Thoracic aorta (tissue), 2 donors: ENCODE measurements at places on chromosomes 6 and 20. TPM values are rescaled to one million over a fixed set of nuclear protein-coding genes. Genes with fewer than 3 reads are reported as not detected.
A peak's percentile ranks its signal among the peaks of the same experiment; 100 is the strongest.

The SLC22A16 gene
- total RNA-seq = 3.8 TPM

DNA sequence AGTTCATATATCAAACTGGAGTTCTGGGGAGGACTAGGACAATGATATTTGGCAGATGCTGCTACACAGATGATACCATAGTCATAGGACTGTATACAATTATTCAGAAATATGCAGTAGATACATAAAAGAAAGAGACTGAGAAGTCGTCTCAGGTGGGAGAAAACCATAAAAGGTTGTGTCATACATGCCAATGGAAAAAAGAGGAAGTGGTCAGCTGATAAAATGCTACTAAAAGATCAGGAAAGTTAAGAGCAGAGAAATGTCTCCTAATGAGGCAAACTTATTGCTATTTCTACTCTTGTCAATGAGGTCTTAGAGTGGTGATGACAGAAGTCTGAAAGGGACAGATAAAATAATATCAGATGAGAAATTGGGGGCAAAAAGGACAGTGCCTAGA is 407.6 kb downstream of the COL12A1 start:
- no peak overlapping the region for H3K27ac ChIP-seq
- no peaks in the 10 kb centered on the region for H3K36me3 ChIP-seq
- H3K4me3 ChIP-seq = no peak overlapping the region
- DNase-seq = no peak
- no peaks in the 10 kb centered on the region for H3K4me1 ChIP-seq
- no peaks in the 10 kb centered on the region for H3K27me3 ChIP-seq

The DEFB132 gene
- not detected for total RNA-seq

The KIF3B gene
- 20.7 TPM for total RNA-seq

The HCRTR2 gene
- not detected for total RNA-seq

GRCh38 chr6:117906958-117907600 is at the start of gene SLC35F1:
Gene SLC35F1, plus strand, starts transcription at chr6:117907264.
- no peak within 1 kb of the TSS for H3K27ac ChIP-seq
- H3K36me3 ChIP-seq = no peaks in the 10 kb centered on the region
- H3K4me3 ChIP-seq = peak within 1 kb of the TSS; percentile 70
- no peaks in the 10 kb centered on the region for H3K27me3 ChIP-seq
- peaks cover 7% of the 10 kb centered on the region for H3K4me1 ChIP-seq
- no peak for DNase-seq

DNA sequence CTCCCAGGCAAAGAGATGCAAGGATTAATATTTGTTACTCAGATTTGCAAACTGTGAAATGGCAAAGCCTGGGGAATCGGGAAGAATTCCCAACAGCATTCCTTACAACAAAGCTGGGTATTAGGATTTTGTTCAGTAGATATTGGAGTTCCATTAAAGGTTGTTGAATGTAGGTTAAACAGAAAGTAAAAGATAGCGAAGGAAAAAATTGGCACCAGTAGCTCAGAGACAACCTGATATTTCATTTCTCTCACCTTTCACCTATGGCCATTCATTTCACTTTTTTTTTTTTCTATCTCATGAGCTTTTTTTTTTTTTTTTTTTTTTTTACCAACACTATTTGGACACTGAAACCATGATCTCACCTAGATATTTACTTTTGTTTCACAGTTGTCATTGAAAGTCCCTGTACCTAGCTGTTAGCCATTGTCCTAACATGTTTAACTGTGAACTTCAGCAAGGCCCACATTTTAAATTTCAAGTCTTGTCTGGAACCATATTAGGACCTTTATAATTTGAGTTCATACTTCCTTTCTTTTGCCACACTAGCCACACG is 552.5 kb downstream of the HAO1 start:
- no peak overlapping the region for H3K4me3 ChIP-seq
- no peak for DNase-seq
- no peak overlapping the region for H3K27ac ChIP-seq
- no peaks in the 10 kb centered on the region for H3K27me3 ChIP-seq
- no peaks in the 10 kb centered on the region for H3K4me1 ChIP-seq
- no peaks in the 10 kb centered on the region for H3K36me3 ChIP-seq

DNA sequence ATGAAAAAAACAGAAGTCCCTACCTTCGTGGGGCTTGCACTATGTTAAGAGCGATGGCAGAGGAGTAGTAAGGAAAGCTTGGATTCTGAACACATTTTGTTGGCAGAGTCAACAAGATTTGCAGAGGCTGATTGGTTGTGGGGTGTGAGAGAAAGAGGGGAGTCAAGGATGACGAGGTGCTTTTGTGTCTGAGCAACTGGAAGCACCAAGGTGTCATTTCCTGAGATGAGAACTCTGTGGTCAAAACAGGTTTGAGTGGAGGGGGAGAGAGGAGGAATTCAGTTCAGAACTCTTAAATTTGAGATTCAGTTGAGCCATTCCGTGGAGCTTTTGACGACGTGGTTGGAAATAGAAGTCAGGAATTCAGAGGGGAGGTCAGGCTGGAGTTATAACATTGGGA is 3.5 kb downstream of the OCSTAMP start:
- no peak overlapping the region for H3K27ac ChIP-seq
- H3K4me3 ChIP-seq = no peak overlapping the region
- no peaks in the 10 kb centered on the region for H3K27me3 ChIP-seq
- H3K36me3 ChIP-seq = no peaks in the 10 kb centered on the region

GRCh38 chr6:99066044-99066443 is 118.3 kb upstream of the FBXL4 start:
- H3K27me3 ChIP-seq = no peaks in the 10 kb centered on the region
- DNase-seq = no peak
- no peak overlapping the region for H3K27ac ChIP-seq
- H3K36me3 ChIP-seq = no peaks in the 10 kb centered on the region
- no peaks in the 10 kb centered on the region for H3K4me1 ChIP-seq

DNA sequence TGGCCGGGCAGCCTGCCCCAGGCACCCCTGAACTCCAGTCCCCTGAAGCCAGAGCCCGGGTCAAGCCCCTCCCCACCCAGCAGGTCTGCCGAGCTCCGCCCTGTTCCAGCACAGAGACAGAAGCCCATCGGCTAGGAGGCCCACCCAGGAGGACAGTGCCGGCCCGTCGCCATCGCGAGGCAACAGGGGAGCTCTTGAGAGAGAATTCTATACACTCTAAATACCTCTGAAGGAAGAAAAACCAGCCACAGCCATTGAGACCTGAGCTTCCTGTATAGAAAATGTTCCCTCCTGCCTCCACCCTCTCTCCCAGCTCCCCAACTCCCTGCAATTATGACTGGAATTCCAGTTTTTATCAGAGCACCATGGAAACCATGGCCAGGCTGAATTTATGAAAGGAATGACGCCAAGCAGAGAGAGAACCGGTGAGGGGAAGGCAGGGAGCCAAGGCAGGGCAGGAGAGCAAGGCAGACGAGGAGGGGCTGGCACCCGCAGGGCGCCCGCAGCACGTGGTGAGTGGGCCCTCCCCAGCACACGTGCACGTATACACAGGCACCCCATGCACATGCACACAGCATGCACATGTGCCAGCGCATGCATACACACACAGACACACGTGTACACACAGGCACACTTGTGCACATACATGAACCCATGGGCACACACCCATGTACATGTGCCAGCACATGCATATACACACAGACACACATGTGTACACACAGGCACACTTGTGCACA is 27.6 kb upstream of the MRGBP start:
- no peak overlapping the region for H3K4me3 ChIP-seq
- no peak for DNase-seq
- H3K4me1 ChIP-seq = peaks cover 18% of the 10 kb centered on the region
- no peak overlapping the region for H3K27ac ChIP-seq
- no peaks in the 10 kb centered on the region for H3K27me3 ChIP-seq

The SLC22A1 gene
- total RNA-seq = 1.6 TPM

The TXNDC5 gene
- total RNA-seq = 151 TPM

DNA sequence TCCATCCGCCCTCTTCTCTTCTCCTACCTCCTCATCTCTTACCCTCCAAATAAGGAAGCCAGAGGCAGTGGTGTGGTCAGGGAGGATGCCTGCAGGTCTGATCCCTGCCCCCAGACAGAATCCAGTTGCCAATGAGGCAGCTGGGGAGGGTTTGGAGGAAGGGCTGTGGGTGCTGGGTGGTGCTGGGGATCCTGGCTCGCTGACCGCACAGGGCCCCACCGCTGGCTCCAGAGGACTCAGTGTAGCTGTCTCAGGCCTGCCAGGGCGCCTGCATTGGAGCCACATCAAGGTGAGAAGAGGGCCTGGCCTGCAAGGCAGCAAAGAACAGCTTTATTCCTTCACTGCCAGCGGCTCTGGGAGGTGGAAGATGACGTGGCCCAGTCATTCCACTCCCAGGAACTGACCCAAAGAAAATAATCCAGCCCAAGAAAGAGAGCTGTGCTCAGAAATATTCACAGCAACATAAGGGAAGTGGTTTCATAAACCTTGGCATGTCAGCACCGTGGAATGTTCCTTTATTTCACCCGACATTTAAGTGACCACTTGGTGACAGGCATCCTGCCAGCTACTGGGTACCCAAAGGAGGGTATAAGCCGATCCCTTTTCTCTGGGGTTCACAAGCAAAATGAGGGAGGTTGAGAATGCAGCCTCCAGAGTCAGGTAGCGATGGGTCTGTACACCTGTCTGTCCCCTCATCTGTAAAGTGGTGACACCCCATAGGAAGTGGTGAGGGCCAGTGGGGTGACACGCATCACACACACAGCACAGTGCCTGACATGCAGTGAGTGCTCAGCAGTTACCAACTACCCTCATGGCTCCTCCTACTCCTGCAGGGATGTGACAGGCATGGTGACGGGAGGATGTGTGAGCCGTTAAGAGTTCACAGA is 125.1 kb downstream of the SNX5 start:
- H3K27me3 ChIP-seq = no peaks in the 10 kb centered on the region
- H3K36me3 ChIP-seq = no peaks in the 10 kb centered on the region
- H3K4me1 ChIP-seq = peaks cover 32% of the 10 kb centered on the region
- H3K4me3 ChIP-seq = peak overlapping the region; percentile 30

- DNase-seq = no peak
- no peak overlapping the region for H3K27ac ChIP-seq
- no peaks in the 10 kb centered on the region for H3K36me3 ChIP-seq
- no peak overlapping the region for H3K4me3 ChIP-seq
- no peaks in the 10 kb centered on the region for H3K27me3 ChIP-seq
- no peaks in the 10 kb centered on the region for H3K4me1 ChIP-seq
Measured at GRCh38 chr6:41036186-41036585, 2.8 kb downstream of the UNC5CL start.

- H3K27ac ChIP-seq = no peak overlapping the region
- no peaks in the 10 kb centered on the region for H3K36me3 ChIP-seq
- peaks cover 1% of the 10 kb centered on the region for H3K4me1 ChIP-seq
- no peak overlapping the region for H3K4me3 ChIP-seq
Measured at GRCh38 chr6:82038631-82039030, 208.9 kb downstream of the IBTK start.

DNA sequence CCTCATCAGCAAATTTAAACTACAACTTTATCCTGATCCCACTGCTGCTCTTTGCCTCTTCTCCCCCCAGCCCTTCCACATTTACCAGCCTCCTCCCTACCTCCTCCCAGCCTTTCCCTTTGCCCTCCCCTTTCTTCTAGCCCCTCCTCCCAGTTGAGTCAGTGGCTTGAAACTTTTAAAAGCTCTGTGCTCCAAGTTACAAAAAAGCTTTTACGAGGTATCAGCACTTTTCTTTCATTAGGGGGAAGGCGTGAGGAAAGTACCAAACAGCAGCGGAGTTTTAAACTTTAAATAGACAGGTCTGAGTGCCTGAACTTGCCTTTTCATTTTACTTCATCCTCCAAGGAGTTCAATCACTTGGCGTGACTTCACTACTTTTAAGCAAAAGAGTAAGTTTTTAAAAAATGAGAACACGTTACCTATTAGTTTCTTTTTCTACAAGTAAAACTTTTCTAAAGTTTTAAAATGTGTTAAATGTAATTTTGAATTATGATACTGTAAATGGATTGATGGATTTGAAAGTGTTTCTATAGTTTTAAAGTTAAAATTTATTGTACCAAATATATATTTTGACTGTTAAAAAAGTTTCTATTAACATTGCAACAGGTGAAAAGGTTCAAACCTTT is at the start of gene GJA1:
Gene GJA1 (plus strand): TSS at position 203 of the 626 bp plus-strand sequence. CDS start 11,202 bp downstream, outside the sequence.
- peak within 1 kb of the TSS; percentile 94 for H3K27ac ChIP-seq
- peak within 1 kb of the TSS; percentile 90 for H3K4me3 ChIP-seq
- peaks cover 25% of the 10 kb centered on the region for H3K4me1 ChIP-seq
- no peaks in the 10 kb centered on the region for H3K27me3 ChIP-seq
- H3K36me3 ChIP-seq = no peaks in the 10 kb centered on the region
- peak; percentile 31 for DNase-seq

The ASIP gene
- total RNA-seq = not detected

DNA sequence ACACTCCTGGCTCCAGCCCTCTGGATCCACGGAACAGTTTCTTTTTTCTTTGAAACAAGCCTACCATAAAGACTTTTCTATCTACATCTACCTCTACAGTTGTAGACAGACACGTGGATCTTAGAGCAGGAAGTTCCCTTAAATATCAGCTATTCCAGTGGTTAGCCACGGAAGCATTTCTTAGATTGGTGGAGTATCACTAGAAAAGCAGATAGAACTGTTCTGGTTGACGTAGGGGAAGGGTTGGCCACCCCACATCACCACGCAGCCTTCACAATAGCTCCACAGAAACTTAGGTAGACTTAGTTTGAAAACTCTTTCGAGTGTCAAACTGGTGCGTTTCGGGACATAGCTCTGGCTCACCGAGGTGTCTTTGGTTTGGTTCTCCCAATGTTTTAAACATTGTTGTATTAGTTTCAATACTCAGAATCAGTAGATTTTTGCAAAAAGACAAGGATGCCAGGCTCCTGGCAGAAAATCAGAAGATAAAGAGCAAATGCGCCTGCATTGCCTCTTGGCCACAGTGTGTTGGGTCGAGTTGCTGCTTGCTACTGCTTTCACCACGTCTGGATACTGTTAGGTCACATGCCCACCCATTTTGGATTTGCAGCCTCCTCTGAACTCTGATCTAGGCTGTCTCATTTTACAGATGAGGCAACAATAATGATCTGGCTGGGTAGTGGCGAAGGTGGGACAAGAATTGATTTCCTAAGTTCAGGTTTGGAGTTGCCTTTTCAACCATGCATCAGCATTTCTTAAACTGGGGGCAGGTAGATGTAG is 71.5 kb upstream of the DTNBP1 start:
- no peaks in the 10 kb centered on the region for H3K36me3 ChIP-seq
- DNase-seq = no peak
- no peak overlapping the region for H3K4me3 ChIP-seq
- no peaks in the 10 kb centered on the region for H3K27me3 ChIP-seq

DNA sequence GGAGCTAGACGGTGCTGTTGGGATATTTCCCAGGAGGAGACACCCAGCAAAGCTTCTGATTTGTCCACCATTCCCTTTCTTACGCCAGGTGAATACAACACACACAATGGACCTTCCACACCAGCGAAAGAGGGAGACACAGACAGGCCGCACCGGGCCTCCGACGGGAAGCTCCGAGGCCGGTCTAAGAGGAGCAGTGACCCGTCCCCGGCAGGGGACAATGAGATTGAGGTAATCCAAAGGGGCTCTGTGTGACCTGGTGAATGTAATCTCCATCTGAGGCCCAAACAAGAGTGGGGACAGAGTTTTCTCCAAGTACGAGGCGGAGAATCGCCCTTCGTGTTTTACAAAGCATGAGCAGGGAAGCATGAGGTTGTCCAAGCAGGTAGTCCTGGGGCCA is 194.5 kb downstream of the EYA2 start:
- no peak overlapping the region for H3K4me3 ChIP-seq
- no peak for DNase-seq
- no peak overlapping the region for H3K27ac ChIP-seq
- H3K4me1 ChIP-seq = no peaks in the 10 kb centered on the region
- no peaks in the 10 kb centered on the region for H3K27me3 ChIP-seq

- H3K27ac ChIP-seq = no peak overlapping the region
- H3K27me3 ChIP-seq = no peaks in the 10 kb centered on the region
- H3K4me1 ChIP-seq = no peaks in the 10 kb centered on the region
- no peak for DNase-seq
- H3K36me3 ChIP-seq = no peaks in the 10 kb centered on the region
- no peak overlapping the region for H3K4me3 ChIP-seq
Measured at GRCh38 chr6:73343164-73343563, 10.9 kb downstream of the DPPA5 start.
